ENCODE measurements at places on chromosomes 16 and 17.

- DNase-seq = no peak
Measured at GRCh38 chr16:80754476-80754875, 49.9 kb downstream of the CDYL2 start.

GRCh38 chr17:69949973-69950695 is 124.9 kb upstream of the KCNJ16 start:
- DNase-seq = no peak

- DNase-seq = no peak
Measured at GRCh38 chr16:73265124-73265837, 217.4 kb upstream of the ZFHX3 start.

DNA sequence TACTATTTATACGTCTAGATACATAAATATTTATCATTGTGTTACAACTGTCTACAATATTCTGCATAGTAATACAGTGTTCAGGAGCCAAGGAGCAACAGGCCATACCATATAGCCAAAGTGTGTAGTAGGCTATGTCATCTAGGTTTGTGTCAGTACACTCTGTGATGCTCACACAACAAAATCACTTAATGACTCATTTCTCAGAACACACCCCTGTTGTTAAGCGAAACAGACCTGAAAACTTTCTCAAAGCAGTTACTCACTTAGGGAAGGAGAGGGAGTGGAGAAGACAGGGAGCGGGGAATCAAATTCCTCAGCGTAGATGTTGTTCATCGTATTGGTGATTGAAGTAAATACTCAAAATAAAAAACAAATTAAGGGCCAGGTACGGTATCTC is 269.5 kb downstream of the STX8 start:
- no peak for DNase-seq

DNA sequence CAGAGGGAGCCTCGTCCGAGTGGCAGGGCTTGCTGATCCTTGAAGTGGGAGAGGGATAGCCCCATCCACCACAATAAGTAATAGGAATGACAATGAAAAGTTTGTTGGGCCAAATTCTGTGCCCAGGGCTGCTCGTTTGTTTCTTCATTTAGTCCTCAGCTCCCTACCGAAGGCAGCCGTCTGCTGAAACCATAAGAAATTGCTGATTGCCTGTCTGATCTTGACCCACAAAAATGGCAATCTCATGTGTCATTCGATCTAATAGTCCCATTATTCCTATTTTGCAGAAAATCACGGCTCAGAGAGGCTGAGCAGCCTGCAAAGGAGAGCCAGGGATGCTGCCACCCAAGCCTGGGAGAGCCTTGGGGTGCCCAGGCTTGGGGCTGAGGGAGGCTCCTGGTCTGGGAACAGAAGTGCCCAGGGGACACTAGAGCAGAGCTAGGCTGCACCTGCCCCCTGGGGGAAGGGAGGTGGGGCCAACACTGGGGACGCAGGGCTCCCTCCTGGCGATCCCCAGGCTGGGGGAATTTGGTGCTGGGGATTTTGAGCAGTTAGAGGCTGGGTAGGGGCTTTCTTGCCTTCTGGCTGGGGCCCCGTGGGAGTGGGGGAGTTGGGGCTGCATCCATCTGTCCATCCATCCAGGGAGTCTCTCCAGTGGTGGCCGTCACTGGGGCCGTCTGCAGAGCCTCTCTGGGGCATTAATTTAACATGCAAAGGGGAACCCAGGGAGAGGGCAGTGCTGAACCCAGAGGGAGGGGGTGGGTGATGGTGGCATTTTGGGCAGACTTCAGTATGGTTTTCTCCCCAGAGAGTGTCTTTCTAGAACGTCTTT is 53.5 kb downstream of the SOCS1 start:
- DNase-seq = no peak

- DNase-seq = no peak
Measured at GRCh38 chr17:61474235-61474927, 22.2 kb downstream of the TBX4 start.

GRCh38 chr17:56740481-56740880 is 93.2 kb downstream of the C17orf67 start:
- DNase-seq = no peak

DNA sequence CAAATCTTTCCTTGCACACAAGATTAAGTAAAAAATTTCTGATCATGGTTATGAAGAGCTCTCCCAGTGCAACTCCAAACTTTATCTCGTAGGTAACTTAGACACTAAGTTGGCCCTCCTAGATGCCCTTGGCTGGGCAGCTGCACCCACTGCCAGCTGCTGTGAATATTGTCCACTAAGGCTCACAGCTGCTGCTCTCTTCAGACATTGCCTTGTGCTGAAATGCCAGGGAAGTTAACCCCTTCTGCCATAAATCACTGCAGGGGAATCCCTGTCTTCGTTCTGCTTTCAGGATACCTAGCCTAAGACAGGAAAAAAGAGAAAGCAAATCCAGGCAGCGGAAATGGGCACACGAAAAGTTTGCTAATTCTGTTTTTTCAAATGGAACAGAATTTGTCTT is 106.4 kb downstream of the IRX5 start:
- no peak for DNase-seq

- DNase-seq = no peak
Measured at GRCh38 chr16:10386517-10387100, 748 bp downstream of the ATF7IP2 start.

GRCh38 chr17:46742565-46743270 is 75.8 kb downstream of the WNT3 start:
- DNase-seq = no peak
